ENCODE measurements at places on chromosomes 12 and 14.

DNA sequence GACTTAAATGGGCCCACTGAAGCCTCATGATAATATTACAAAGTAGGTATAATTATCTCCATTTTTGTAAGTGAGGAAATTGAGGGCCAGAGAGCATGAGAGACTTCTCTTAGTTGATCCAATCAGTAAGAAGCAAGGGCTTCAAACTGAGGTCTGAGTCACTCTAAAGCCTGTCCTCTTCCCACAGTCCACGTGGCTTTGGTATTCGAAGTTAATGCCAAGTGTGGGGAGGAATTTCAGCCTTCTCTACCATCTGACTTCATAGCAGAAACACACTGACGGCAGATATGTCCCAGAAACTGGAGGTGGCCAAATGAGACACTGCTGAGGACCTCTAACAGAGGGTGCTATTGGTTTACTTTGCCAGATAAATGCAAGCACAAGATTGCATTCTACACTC is 114.4 kb upstream of the OVCH1 start:
- peak; percentile 1 for DNase-seq

DNA sequence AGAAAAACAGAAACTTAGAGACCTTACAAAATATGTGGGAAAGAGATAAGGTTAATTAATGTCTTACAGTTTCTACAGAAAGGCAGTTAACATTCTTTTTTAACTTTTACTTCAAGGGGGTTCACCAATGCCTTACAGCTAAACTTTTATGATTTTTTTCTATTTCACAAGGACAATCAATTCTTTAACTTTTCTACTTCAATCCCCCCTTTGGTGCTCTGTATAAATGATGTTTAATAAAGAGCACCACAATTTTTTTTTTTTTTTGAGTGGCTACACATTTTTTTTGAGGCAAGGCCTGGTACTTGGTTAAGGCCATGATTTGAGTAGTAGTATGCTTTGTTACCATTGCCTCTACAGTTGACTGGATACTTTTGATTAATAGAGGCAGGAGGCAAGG is 279.6 kb downstream of the PRKD1 start:
- DNase-seq: no peak

- peak; percentile 58 for DNase-seq
Observed at GRCh38 chr12:6116471-6117021, 7.9 kb downstream of the VWF start.

- no peak for DNase-seq
Observed at GRCh38 chr14:95725685-95726336, 11.9 kb upstream of the TCL1A start.

GRCh38 chr12:16198884-16199283 is 78.6 kb downstream of the SLC15A5 start:
- no peak for DNase-seq

DNA sequence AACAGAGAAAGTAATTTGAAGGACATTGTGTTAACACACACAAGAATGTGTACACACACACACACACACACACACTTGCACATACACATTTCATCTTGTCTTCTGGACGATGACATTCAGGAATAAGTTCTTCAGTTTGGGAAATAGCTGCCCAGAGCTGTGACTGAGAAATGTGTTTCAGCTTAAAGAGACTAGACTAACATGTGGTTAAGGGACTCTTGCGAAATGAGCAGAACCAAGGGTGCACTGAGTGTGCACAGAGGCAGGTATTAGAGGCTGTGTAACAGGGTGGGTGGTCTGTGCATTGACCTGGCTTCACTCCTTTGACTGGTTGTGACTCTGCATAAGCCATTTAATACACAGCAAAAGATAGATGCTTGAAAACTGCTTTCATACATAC is 29.4 kb upstream of the KCNA5 start:
- no peak for DNase-seq

DNA sequence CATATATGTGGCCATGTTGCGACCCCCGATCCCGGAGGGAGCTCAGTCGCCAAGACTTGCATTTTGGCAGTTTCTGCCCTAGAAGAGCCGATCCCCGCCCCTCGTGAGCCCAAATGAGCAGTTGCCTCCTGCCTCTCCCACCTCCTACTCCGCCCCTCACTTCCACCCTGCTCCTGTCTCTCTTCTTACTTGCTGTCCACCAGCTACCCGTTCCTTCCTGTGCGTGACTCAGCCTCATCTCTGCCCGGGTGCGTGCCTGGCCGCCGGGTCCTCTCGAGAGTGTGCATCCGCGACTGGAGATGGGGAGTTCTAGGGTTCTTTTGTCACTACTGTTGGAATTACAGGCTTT is 585 bp downstream of the GPATCH2L start:
- peak; percentile 94 for DNase-seq

DNA sequence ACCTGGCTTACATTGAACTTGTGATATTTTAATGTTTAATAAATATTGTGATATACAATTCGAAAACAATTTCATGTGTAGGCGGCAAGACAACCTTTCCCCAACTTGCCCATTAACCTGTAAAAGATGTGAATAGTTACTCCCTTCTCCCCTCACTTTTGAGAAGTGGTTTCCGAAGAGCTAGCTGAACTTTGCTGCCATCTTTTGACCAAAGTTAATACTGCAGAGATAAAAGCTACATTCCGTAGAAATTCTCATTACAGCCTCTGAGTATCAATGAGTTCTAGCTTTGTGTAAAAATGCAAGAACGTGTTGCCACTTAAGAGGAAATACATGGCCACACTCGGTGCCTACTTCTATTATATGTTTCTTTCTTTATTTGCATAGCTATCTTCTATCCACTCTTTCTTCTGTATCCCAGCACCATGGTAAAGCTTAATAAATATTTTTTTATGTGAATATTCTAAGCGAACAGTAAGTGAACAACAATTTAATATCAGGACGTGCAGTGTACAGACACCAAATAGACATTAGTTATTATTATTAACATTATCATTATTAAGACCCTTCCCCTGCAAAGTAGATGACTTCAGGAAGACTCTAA is 105.1 kb upstream of the TMEM260 start:
- peak; percentile 35 for DNase-seq

DNA sequence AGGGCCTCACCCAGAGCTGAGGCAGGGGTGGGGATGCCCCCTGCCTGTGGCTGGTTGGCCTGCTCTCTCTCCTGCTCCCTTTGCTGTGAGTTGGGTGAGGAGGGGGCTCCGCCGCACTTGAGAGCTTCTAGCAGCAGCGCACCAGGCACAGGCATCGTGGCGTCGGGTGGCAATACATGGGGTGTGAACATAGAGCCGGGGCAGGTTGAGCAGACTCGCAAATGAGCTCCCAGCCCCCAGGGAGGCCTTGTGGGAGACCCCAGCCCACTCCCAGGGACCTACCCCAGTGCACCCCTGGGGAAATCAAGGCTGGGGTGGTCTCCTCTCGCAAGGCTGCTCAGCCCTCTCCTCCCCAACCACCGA is 54.5 kb downstream of the KIF26A start:
- DNase-seq: no peak

GRCh38 chr14:22846811-22847307 is 10.5 kb downstream of the MMP14 start:
- no peak for DNase-seq

- peak; percentile 54 for DNase-seq
Observed at GRCh38 chr12:95766356-95767019, 24.1 kb downstream of the NTN4 start.

- DNase-seq: peak; percentile 65
Observed at GRCh38 chr12:53174881-53175491, 5.5 kb upstream of the ZNF740 start.

GRCh38 chr14:32428875-32429274 is 99.8 kb downstream of the AKAP6 start:
- no peak for DNase-seq

DNA sequence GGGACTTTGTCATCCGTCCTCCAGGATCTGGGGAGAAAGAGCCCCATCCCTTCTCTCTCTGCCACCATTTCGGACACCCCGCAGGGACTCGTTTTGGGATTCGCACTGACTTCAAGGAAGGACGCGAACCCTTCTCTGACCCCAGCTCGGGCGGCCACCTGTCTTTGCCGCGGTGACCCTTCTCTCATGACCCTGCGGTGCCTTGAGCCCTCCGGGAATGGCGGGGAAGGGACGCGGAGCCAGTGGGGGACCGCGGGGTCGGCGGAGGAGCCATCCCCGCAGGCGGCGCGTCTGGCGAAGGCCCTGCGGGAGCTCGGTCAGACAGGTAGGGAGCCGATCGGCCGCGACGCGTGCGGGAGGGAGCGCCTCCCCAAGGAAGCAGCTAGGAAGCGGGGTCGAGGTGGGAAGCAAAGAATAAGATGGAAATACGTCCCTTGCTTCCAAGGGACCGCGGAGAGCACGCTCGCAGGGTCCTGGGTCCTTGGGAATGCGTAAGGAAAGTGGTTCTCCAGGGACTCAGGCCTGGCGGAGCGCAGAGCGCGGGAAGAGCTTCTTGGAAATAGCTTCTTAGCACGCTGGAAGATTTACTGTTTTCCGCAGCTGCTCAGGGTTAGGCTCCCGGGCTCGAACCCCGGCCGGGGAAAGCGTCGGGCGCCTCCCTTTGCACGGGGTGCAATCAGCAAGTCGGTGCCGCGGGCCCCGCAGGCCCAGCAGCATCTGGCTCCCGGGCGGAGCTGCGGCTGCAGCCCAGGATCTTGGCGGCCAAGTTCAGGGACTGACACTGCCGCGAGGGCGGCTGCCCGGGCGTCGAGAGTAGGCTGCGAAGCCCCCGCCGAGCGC is 457 bp downstream of the SOCS2 start:
- DNase-seq: peak; percentile 64

DNA sequence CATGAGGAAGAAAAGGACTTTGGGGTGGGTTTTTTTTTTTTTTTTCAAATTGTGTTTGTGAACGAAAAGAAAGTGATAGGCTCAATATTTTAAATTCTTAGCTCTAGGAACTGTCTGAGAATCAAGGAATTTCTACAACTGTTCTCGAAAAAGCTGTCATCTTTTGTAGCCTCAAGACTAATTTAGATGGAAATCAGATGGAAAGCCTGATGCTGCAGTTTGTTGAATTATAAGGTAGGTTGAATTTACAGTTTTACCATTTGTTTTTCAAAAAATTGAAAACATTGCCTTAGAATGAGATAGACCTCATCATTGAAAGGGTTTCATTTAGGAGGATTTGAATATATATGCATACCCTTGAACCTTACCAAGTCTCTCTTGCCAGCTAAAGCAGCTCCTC is 109.3 kb upstream of the TRHDE start:
- no peak for DNase-seq
